Stimulated activated CD8-positive, alpha-beta memory T cell treated with anti-CD3 and anti-CD28 coated beads, Interleukin-15, amount 100 ng/mL, for 48 hours (primary cell): ENCODE measurements at places on chromosomes 6 and 20.

GRCh38 chr20:43571771-43572170, 12.9 kb downstream of the SGK2 start:
- DNase-seq = no peak

- no peak for DNase-seq
These were observed 26.8 kb downstream of the MCM8 start for GRCh38 chr20:5977223-5977622.

DNA sequence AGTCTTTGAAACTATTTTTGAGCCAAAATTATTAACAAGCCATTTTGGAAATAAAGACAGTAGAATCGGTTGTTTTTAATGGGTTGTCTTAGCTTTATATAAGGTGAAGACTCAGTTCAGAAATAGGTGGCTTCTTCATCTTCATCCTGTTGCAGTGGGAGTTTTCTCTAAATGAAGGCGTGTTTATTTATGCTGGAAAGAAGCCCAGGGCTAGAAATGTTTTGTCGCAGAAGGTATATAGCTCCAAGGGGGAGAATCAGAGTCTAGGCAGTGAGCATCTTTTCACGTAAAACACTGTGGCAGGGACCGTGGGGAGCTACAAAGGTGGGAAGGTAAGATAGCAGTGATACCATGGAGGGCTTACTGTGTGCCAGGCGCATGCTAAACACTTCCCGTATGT, 34.3 kb downstream of the FARS2 start:
- DNase-seq = no peak

DNA sequence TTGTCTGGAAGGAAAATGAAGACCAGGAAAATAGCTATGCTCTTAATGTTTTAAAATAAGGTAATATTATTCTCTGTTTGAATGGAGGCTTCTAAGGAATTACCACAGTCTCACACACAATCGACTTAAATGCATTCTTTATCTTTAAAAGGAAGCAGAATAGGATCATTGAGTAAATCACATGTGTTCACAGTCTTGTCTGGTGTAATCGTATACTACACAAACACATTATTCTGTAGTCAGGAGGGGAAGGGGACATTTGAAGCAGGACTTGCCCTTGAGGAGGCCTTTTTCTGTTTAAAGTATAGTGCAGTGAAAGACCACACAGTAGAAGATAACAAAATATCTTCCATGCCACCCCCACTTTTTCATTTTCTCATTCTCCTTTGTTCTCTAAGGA, 20.6 kb upstream of the REV3L start:
- no peak for DNase-seq

DNA sequence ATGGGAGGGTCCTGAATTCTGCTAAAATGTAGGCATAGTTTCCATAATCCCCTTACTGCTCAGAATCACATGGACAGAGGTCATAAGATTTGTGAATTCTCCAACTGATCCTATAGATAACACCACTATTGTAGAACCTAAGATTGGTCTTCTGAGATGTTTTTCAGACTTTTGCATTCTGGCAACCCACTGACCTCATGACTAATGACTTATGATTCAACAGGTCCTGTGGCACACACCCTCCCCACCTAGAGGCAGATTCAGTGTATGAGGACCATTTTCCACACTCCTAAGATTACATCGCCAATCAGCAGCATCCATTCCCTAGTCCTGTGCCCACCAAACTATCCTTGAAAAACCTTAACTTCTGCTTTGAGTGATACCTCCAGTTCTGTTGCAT, 207.2 kb downstream of the BTBD9 start:
- no peak for DNase-seq

DNA sequence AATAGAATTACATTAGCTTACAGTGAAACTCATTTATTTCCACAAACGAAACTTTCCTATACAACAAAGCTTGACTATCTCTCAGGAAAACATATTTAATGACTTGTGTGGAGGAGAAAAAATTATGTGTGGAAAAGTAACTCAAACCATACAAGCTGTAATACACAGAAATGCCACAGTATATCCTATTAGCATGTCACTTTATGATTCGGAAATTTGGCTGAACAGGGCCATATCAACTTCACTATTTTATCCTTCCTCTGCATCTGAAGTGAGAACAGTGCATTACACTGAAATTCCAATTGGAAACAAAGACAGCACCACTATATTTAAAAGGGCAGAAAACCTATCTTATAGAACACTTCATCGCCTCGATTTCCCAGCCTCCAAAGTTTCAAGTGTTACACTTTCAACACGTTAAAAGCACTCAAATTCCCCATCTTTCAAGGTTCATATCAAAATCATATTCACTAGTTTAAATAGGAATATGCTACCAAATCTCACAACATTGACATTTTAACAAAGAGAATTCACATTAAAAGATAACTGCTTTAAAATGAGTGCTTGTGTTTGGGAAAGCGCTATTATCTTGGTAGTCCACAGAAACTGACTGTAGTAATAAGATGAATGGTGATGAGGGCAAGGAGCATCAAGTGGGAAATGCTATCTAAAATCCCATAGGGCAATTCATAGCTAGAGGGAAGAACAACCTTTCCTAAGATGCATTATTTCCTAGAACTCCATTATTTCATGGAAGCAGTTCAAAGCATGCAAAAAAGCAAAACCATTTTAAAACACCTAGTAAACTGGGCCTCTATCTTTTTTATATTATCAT, 1.8 kb downstream of the REV3L start:
- no peak for DNase-seq

DNA sequence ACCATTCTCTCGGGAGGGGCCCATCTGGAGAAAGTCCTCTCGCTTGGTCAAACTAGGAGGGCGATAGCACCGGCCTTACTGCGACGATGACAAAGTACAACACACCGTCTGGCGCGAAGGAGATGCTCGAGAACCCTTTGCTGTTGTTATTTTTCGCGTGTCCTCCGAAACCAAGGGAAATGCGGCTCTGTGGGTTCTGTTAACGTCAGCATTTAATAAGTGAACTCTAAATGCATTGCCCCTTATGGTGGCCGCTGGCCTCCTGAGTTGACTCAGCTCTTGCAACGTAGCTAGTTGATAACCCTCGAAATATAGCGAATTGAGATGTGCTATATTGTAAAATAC, 577 bp upstream of the SCAND1 start:
- no peak for DNase-seq

DNA sequence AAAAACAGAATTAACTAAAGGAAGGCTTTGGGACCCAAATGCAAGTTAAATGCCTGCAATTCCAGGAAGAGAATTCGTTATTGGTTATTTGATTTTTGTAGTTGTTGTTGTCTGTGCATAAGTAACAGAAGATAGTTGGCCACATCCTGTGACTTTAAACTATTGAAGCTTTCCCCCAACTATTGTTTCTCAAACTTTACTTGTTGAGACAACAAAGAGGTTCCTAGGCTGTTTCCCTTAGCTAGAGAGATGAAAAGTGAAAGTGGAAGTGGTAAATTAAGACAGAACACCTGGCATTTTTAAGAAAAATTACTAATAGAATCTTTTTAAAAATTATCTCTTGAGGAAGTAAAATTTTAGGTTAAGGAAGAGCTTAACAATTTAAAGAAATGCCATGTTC, 525.2 kb downstream of the PKHD1 start:
- no peak for DNase-seq

- DNase-seq = no peak
These were observed 25.5 kb downstream of the FARS2 start for GRCh38 chr6:5286780-5287179.

DNA sequence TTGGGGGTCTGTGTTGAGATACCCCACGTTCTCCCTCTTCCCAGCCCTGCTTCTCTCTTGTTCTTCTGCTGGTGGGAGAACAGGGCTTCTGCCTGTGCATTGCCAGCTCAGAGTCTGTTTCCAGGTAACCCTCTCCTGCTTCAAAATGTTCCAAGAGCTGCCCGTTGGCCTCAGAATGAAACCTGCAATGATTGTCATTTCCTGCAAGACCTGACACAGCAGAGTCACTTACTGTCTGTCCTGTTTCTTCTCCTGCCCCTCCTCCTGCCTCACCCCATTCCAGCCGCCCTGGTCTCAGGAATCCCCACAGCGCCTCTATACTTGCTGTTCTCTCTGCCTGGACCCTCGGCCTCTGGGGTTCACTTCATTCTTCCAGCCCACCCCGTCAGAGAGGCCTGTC, 81.4 kb upstream of the ARID1B start:
- DNase-seq = no peak

GRCh38 chr20:34709831-34710567, 5.9 kb downstream of the TP53INP2 start:
- DNase-seq = peak; percentile 21

DNA sequence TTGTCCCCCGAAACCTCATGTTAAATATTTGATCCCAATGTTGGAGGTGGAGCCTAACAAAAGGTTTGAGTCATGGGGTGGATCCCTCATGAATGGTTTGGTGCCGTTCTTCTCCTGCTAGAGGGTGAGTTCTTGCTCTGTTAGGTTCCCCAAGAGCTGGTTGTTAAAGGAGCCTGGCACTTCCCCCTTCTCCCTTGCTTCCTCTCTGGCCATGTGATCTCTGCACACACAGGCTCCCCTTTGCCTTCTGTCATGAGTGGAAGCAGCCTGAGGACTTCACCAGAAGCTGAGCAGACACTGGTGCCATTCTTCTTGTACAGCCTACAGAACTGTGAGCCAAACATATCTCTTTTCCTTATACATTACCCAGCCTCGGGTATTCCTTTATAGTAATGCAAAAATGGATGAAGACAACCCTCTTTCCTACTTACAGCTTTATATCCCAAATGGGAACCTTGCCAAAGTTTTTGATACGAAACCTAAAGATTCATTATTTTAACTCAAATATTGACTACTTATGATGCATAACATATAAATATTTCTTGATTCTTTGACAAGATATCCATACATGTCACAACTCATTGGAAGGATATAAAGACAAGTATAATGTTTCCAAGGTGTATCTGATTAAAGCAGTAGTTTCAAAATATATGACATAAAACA, 61.0 kb downstream of the RNF182 start:
- DNase-seq = no peak

DNA sequence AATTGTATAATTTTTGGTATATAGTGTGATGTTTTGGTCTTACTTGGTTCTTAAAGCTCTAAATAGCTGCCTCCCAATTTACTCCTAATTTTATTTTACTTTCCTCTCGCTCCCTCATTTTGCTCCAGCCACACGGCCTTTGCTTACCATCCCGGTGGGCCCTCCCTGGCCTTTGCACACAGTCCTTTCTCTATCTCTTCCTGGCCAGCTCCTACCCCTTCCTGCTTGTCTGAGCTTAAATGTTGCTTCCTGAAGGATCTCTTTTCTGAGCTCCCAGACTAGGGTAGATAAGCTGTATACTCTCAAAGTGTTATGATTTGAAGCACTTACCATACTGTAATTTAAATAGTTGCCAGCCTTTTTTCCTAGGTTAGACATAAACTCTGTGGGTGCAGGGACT, 121.7 kb downstream of the UTRN start:
- no peak for DNase-seq

DNA sequence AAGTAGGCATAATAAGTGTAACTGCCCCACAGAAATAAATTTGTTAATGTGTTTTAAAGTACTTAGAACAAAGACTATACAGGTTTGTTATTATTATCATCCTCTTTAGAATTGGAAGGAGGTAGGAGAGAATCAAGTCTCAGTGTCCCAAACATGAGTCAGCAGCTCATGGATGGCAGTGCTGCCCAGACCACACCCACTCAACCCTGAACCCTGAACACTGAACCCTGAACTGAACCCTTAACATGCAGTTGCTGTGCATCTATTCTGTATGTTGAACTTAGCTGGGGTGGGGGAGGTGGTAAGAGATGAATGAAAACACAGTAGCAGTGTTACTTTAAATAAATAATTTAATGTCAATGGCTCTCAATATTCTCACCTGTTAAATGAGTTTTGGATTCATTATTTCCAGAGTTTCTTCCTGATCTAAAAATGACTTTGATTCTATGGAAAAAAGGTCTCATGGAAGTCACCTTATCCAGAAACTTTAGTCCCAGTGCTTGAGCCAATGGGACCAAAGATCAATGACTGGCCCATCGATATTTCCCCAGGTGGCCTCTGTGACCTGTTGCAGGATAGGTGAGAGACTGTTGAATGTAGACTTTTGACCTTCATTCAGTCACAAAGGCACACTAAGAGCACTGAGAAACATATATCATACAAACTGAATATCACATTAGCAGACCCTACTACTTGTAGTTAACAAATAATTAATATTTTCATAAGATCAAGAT, 3.1 kb upstream of the ANKRD66 start:
- DNase-seq = no peak

DNA sequence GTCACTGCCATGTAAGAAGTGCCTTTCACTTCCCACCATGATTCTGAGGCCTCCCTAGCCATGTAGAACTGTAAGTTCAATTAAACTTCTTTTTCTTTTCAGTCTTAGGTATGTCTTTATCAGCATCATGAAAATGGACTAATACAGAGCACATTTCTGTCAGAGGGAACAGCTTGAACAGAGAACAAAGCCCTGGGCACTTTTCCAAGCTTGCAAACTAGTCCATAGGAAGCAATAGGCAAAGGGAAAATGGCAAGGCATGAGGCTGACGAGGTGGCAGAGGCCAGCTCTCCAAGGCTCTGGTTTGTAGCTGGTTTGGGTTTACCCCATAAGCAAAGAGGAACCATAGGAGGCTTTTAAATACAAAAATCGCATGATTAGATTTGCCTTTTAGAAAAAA, 185.1 kb upstream of the HDDC2 start:
- no peak for DNase-seq

DNA sequence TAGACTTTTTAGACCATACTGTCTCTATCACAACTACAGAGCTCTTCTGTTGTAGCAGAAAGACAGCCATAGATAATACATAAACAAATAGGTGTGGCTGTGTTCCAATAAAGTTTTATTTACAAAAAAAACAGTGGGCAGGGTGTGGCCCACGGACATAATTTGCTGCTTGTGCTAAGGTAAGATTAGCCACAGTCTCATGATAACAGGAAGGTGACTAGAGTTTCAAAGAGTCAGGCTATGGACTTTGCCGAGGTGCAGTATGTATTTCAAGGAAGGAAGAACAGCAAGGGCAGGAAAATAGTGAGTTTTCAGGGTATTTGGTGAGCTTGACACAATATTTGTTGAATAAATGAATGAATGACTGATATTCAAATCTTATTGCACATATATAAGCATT, 20.2 kb downstream of the SOBP start:
- DNase-seq = no peak

DNA sequence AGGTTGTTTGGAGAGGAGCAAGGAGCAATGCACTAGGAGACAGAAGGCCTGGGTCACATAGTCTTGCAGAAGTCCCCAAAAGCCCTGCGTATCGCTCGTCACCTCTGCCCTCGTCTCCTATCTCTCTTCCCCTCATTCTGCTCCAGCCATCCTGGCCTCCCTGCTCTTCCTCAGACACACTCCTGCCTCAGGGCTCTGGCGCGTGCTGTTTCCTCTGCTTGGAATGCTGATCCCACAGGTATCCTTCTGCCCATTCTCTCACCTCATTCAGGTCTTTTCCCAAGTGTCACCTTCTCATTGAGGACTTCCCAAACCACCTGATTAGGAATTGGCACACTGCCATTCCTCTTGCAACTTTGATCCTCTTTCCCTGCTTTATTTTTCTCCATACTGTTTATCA, 9.0 kb upstream of the SLC2A10 start:
- DNase-seq = no peak

DNA sequence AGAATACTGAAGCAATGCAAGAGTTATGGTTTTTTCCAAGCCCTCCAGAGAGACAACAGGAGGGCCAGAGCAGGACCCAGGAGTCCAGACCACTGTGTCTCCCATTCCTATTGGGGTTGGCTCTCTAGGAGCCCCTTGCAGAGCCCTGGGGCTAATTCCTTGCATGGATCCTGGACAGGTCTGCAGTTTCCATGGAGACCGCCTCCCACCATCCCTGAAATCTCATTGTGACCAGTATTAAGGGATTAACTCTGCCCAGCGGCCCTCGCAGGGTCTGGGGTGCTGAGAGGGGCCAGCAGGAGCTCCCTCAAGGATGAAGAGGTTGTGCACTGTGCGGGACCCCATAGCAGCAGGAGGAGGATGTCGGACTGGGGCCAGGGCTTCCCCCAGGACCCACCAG, 34.8 kb downstream of the HNF4A start:
- no peak for DNase-seq
